ENCODE measurements at places on chromosomes 2 and 18.

DNA sequence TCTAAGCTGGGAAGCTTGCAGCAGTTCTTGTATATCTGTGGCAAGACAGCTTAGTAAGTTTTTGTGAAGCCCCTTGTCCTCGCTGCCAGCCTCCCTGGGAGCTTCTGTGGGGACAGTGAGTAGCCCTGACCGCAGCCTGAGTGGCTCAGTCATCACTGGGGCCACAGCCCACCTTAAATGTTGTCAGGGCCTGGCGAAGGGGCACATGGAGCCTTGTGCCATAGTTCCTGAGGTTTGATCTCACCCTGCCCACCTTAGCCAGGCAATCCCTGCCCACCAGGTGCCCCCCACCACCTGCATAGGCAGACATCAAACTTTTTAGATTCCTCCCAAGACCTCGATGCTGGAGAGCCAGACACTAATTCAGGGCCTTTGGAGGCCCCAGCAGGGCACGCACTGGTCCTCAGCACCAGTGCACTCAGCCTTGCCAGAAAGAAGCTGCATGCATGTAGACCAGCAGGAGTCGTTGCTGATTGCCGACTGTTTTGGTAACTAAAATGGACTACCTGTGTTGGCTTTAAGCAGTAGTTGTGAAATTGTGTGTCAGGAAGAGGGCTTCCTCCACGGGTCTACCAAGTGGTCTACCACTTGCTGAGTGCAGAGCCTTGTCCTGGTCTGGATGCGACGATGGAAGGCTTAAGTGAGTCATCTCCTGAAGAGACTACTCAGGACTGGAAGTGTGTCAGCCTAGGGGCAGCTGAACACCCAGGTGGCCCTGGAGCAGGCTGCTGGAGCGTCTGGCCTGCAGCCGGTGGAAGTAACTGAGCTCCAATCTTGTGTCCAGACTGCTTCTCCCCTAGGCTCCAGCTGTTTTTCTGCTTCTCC, 233.1 kb downstream of the SEPTIN10 start:
- no peak for DNase-seq

DNA sequence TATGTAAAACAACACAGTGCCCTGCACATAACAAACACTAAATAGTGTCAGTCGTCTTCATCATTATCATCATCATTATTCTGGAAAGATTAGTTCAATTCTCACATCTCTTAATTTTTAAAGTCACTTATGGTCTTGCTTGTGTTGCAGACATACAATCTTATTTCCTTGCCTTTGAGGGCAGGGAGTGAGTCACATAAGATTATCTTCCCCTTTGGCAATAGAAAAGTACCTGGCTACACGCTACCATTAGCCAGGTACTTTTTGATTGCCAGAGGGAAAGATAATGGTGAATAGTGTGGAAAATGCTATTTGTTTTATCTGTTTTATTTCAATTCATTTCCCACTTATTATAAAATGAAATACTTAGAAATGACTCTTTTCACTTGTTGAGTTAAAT, 76.6 kb upstream of the RMDN2 start:
- no peak for DNase-seq

DNA sequence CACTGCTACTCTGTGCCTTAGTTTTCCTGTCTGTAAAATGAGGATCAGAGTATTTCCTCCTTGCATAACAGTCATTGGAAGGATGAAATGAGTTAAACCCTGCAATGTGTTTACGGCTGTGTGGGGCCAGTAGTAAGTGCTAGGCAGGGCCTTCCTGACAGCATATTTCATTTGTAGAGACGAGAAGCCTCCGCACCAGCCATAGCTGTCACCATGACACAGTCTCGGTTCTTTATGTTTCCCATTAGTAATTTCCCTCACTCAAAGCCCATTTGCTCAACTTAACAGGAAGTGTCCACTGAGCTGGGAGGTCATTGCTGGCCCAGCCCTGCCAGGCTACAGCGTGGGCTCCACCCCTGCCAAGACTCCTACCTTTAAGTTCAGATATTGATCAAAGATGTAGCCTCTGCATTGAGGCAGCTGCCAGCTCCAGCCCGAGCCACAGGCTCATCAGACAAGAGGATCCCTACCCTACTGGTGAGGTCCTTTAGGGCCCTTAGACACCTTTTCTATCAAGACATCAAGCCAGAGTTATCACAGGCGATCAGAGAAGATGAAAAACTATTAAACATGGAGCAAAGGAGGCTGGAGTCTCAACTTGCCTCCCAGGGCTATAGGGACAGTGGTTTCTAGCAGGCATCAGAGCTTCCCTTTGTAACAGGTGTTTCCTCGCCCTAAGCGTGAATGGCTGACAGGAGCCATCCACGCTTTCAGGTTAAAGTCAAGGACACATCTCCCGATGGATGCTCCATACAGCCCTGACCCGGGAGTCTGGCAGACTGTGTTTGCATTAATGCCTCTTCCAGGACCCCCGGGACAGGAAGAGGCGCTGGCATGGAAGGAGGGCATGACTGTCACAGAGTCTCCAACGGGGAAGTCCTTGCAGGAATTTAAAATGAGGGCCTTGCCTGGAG, 251.7 kb downstream of the NDUFA10 start:
- DNase-seq, result no peak

GRCh38 chr2:86020984-86021383, 84.7 kb downstream of the POLR1A start:
- DNase-seq, result peak; percentile 66

- no peak for DNase-seq
Observed at GRCh38 chr2:65156041-65156440, 26.1 kb upstream of the RAB1A start.

Measured in nucleus accumbens (tissue), 56 donors.